ENCODE measurements at places on chromosomes 7 and 10.

- DNase-seq: no peak
Measured at GRCh38 chr7:80078159-80078731, 56.4 kb upstream of the GNAI1 start.

GRCh38 chr10:99344715-99345114, 15.6 kb downstream of the CNNM1 start:
- DNase-seq: no peak

DNA sequence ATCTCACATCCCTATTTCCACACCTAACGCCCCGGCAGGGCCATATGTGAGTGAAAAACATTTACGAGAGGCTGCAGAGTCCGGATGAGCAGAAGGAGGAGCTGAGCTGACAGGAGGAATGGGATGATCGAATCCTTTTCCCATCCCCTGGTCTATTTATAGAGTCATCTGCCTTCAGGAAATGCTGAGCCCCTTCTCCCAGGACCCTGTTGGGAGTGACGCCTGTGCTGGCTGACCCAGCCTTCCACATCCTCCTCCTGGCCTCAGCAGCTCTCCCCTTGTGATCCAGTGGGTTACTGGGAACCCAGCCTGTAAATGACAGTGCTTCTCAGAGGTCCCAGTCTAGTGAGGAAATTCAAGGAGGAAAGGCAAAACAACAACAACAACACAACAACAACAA, 16.6 kb downstream of the DENND2A start:
- no peak for DNase-seq

DNA sequence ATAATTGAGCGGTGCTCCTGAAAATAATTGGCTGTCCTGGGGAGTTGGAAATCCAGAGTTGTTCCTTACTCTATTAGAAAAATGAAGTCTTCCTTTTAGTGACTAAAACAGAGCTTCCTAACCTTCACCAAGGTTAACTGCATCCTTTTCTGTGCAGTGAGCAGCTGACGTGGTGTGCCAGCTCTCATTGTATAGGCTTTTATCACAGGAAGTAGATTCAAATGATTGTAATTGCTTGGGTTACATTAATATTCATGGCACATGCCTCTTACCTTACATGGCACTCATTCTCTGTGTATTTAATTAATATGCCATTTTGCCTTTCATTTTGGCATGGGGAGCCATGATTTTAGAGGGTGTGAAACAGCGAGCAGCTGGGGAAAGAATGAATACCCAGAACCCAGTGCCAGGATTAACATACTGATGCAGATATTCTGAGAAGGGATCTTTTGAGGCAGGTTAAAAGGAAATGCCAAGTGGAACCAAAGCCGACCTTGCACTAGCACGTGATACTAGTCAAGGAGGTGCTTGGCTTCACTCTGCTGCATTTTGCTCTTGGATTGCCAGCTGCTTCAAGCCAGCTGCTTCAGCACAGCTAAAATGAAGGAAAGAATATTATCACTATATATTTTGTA, 115.3 kb downstream of the ST7 start:
- DNase-seq: no peak

DNA sequence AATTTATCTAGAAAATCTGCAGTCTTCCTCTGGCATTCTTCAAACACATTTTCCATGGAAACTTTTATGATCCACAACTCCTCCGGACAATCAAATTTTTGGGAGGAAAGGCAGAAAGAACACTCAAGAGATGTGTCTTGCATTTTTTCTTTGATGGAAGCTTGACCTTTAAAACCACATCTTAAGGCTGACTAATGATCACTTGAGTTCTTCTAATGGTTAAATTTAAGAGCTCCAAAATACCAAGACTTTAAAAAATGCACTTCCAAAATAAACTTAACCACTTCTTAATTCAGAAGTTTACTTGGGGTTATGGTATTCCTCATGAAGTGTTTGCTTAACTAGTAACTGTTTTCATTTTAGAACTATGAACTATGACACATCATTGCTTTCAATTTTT, 43.3 kb downstream of the ETV1 start:
- no peak for DNase-seq

DNA sequence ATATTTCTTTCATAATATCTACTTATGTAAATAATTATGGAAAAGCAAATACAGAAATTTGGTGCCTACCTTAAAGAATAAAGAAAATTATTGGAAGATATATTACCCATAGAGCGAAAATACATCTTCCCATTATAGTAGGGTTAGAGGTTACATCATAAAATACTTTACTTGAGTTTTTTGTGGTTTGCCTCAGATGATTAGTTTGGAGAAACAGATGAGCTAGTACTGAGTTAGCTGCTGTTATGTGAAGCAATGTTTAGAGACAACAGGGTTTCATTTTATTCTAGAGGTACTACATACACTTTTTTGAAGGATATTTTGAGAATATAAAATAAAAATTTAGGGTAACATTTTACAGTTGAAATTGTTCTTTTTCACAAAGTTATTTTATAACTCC, 2.9 kb upstream of the MLLT10 start:
- DNase-seq: no peak

- DNase-seq: no peak
Measured at GRCh38 chr10:7986851-7987250, 67.6 kb upstream of the GATA3 start.

- DNase-seq: no peak
Measured at GRCh38 chr7:37666026-37666799, 17.4 kb upstream of the GPR141 start.
